ENCODE measurements at places on chromosomes 2 and 18. TPM values are rescaled to one million over a fixed set of nuclear protein-coding genes. Genes with fewer than 3 reads are reported as not detected.

Gene ACSL3
- 101 TPM for total RNA-seq

Gene OSBPL1A
- 6.8 TPM for total RNA-seq

Gene TMEM200C
- total RNA-seq: not detected

Gene EVA1A
- 74.0 TPM for total RNA-seq

Gene KIAA2012
- total RNA-seq: not detected

Data from bladder microvascular endothelial cell (primary cell).